ENCODE measurements at places on chromosomes 5 and 9.

DNA sequence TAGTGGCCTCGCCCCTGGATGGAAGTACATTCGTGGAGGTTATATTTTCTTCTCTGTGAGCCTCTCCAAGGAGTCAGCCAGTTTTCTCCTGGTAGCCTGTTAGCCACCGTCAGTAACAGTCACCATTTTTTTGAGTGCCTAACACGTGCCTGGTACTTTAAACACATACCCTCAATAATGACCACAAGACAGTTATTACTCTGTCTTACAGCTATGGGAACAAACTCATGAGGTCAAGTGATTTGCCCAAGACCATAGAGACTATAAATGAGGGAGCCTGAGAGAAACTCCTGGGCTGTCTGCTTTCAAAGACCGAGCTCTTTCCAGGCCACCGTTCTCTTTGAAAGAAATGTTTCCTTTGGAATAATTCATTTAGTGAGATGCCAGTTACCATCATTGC lies 90.4 kb downstream of the PALM2AKAP2 start:
- DNase-seq: no peak

GRCh38 chr5:6243706-6244338 lies 134.5 kb downstream of the MED10 start:
- no peak for DNase-seq

GRCh38 chr9:125387861-125388524 lies 126.4 kb downstream of the GAPVD1 start:
- DNase-seq: no peak

GRCh38 chr5:116320486-116320885 lies 235.7 kb downstream of the COMMD10 start:
- DNase-seq: no peak

GRCh38 chr5:172417983-172418630 lies 36.2 kb downstream of the SH3PXD2B start:
- no peak for DNase-seq

DNA sequence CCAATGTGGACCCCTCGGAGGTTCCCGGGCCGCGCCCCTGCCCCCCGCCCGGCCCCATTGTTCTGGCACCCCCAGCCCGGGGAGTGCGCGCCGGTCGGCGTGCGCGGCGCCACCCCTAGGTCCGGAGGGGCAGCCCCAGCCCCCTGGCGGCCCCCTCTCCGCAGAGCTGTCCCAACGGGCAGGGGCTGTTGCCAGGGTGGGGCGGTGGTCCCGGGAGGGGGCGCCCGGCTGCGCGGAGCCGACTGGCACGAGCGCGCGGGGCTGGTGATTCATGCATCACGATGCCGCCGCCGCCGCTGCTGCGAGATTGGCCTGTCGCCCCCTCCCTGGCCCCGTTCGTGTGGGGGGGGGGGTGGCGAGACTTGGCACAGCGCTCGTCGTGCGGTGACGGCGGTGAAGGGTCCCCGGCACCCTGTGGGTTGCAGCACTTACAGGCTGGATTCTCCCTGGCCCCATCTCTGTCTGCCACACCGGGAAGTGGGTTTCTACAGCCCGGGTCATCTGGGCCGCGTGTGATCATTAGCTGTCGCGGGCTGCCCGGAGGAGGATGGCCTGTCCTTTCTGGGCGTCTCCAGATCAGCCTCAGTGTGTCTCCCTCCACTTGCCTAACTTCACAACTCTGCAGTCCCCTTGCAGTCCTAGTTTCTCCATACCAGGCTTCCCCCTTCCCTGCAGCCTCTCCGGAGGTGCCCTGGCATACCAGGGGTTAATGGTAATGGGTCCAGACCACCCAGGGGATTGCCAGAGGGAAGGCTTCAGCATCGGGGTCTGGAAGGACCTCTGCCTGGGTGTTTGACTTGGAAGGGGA lies 858 bp downstream of the NCS1 start:
- DNase-seq: no peak

GRCh38 chr9:13069498-13069897 lies 210.0 kb downstream of the MPDZ start:
- no peak for DNase-seq

DNA sequence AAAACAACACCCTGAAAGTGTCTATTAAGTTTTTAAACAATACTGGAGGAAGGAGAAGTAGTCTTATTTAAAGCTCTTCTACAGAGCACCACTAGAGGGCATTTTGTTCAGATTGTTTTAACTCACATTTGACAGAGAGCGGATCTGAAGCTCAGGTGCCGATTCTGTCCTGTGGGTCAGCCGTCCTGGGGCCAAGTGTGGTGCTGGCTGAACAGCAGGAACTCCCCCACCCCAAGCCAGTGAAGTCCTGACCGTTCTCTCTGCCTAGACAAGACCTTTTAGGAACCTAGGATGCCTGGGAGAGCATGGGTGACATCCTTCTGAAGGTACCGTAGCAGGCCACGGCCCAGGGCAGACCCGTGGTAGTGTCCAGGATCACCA lies 3.9 kb downstream of the EXOC3 start:
- peak; percentile 67 for DNase-seq

GRCh38 chr5:8719796-8720195 lies 826.1 kb downstream of the SEMA5A start:
- no peak for DNase-seq

DNA sequence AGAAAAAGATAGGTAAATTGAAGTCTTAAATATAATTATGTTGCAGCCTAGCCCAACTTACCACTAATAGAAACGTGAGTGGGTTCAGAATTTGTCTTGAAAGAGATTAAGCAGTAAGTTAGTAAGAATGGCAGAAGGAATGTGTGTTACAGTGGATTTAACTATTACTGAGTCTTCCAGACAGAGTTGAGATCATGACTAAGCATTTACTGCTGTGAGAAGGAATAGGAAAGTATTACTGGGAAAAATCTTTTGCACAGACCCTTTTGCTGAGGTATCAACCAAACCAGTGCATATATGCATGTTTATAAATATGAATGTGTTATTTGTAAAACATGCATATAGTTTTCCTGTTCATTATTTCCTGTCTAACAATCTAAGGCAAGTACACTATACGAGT lies 112.8 kb upstream of the EFNA5 start:
- DNase-seq: no peak

- DNase-seq: peak; percentile 35
Observed at GRCh38 chr5:173451031-173451430, 122.8 kb upstream of the STC2 start.
